ENCODE measurements at places on chromosomes 2 and 18.

DNA sequence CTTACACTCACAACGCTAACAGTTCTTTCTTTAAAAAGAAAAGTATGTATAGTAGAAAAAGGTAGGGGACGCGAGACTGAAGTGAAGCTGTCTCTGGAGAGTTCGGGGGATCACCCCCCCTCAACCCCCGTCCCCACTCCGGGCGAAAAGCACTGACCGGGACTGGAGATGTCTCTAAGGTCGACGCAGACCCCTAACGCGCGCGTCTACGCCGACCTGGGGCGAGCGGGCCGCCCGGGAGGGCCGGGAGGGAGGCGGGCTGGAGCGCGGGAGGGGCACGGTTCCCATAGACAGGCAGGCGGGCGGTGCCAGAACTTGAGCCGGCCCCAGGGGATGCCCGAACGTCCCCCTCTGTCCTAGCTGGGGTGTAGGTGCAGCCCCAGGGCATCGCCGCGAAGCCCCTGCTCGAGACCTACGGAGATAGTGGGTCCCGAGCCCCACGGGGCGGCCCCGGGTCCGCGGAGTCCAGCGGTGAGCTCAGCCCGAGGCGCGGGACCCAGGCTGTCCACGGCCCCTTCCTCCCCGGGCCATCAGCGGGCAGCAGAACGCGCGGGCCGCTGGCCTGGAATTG lies 82.2 kb downstream of the CHRNA1 start:
- DNase-seq: no peak

DNA sequence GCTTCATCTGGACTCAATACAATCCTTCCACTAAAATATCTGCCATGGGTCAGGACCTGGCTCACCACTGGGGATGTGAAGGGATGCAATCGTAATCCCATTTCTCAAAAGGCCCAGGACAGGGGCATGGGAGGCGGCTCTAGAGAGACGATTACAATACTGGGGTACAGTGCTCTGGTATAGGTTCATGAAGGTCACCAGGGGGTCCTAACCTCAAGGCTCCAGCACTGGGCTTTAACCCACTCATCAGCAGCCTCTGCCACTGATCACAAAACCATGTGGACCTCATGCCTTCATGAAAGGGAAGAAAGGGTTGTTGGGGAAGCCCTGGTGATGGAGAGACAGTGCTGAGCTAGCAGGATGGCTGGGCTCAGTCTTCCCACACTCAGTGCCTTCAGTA lies 48.8 kb downstream of the ADD2 start:
- DNase-seq: no peak

GRCh38 chr18:53152476-53152875 lies 812.5 kb downstream of the DCC start:
- no peak for DNase-seq

DNA sequence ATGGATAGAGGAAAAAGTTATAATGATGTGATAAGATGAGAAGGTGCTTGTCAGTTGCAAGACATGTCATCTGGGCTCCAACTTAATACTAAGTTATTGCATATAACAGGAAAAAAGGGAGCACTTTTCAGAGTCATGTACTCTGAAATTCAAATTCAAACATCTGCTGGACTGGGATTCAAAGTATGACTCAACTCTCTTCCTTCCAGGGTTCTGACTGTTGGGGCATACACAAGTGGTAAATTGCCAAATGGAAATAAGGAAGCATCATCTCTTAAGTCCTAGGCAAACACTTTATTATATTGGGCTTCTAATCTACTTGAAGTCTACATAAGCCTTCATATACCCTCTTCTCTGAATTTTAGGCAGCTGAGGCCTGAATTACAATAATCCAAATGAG lies 44.9 kb downstream of the ZBTB14 start:
- no peak for DNase-seq

DNA sequence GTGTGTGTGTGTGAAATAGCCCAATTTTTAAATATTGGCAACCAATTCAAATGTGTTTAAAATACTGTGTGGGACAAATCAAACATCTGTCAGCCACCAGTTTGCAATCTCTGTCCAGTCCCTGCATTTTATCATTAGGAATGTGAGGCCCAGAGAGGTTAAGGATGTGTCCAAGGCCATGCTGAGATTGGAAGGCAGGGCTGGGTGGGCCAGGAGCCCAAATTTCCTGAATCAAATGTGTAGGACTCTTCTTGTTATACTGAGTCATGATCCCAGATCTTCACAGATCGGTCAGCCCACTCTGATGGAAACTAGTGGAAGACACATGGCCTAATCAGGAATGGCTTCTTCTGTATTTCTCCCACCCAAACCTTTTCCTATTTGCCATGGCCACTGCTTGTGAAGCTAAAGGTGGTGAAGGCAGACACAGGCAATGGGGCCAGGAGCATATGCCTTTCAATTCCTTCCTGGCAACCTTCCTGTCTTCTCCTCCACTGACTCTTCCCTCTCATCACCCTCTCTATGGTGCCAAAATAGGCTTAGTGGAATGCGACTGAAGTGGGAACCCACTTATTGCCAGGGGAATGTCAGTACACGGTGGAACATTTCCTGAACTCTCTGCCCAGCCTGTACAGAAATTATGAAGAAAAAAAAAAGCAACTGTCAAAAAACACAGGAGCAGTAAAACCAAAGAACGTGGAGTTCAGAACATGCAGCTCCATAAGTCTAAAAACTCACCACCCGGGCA lies 35.5 kb downstream of the ZEB2 start:
- DNase-seq: no peak

DNA sequence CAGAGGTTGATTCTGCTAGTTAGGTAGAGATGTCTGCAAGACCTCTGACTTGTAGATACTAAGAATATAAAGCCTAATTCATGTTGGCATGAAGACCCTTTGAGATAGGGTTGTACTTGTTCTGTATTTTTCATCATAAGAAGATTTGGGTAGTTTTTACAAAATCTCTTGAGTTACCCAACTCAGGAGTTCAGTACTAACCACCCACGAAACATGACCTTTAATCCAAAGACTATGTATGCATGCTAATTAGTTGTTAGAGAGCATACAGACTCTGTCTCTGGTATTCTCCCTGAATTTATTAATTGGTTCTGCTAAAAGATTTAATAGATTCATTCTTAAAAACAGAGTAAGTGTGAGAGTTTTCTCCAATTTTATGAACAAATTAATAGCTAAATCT lies 16.9 kb downstream of the PECR start:
- no peak for DNase-seq

DNA sequence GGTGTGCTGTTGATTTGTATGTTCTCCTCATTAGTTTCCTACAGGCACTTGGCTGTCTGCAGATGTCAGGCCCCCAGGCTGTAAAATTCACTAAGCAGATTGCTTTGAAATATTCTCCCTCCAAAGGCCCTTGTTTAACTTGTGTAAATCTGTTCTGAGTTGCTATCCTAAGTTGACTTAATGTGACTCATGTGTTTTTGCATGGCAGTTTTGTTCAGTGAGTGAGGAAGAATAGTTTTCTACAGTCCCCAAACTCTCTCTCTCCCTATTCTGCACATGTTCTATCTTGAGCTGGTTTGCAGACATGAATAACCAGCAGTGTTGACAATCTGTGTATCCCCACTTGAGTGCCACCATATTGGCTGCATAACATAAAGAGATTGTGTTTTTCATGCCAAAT lies 1005.4 kb upstream of the DDX18 start:
- DNase-seq: no peak

DNA sequence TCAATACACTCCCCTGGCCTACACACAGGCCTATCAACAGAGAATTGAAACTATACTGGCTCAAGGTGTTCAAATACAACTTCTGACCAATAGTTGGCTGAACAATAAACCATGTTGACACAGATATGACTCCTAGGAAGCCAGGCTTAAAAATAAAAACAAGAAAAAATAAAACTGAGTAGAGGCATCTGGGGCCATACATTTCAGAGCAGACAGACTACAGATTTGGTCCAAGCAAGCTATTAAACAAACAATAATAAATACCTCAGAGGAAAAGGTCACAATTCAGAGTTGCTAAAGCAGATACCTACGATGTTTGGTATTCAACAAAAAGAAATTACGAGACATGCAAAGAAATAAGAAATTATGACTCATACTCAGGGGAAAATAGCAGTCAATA lies 132.8 kb upstream of the ACVR2A start:
- DNase-seq: no peak

GRCh38 chr18:69674292-69674877 lies 273.3 kb downstream of the CD226 start:
- no peak for DNase-seq

- no peak for DNase-seq
Observed at GRCh38 chr18:40974448-40974847, 980.6 kb upstream of the PIK3C3 start.

DNA sequence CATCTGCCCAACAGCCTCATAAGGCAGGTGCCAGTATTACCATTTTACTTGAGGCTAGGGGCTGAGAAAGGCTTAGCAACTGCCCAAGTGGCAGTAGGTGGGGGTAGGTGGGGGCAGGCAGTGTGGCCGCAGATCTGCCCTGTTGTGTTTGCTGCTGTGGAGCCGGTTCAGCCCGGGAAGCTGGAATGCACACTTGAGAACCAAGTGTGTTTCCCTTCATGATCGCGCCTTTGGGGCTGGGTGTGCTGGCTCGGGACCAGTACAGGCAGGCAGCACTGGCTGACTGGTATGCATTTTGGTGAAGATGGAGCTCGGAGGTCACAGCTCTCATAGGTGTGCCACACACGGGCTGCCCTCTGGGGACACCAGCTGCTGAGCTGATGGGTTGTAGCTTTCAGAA lies 85.1 kb downstream of the CABLES1 start:
- DNase-seq: no peak

DNA sequence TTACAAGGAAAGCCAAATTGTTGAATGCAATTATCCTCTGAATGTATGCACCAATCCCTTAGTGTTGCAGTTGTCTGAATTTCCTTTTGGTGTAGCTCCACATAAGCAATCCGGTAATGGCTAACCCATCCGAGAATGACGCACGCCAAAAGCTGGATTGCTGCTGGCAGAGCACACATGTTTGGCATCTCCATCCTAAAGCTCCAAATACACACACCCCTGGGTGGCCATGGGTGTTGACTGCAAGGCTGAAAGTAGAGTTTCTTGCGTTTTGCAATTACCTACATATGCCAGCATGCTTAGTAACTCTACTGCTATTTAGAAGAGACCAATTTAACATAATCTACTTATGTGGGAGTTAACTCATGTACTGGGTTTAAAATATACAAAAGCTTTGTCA lies 53.1 kb downstream of the KCTD1 start:
- no peak for DNase-seq

DNA sequence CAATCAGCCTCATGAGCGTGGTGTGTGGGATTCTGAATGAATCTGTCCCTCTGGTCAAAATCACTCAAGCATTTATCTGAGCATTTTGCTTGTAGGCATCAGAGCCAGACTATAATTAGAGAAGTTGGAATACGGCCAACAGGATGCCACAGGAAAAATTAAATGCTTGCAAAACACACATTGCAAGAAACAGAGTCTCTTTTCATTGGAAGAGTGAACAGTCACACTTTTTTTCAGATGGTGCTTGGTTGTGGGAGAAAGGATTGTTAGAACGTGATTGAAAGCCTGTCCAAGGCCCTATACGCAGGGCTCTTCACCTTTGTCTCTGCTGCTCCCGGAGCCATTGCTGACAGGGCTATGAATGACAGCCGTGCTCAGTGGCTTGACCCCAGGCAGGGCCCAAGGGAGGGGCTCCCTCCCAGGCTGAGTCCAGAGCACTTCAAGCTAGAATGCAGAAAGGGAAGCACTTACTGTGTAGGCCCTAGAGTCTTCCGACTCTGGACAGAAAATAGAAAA lies 59.8 kb downstream of the SNTG2 start:
- no peak for DNase-seq

GRCh38 chr2:169038338-169038757 lies 7.2 kb upstream of the ABCB11 start:
- DNase-seq: no peak

DNA sequence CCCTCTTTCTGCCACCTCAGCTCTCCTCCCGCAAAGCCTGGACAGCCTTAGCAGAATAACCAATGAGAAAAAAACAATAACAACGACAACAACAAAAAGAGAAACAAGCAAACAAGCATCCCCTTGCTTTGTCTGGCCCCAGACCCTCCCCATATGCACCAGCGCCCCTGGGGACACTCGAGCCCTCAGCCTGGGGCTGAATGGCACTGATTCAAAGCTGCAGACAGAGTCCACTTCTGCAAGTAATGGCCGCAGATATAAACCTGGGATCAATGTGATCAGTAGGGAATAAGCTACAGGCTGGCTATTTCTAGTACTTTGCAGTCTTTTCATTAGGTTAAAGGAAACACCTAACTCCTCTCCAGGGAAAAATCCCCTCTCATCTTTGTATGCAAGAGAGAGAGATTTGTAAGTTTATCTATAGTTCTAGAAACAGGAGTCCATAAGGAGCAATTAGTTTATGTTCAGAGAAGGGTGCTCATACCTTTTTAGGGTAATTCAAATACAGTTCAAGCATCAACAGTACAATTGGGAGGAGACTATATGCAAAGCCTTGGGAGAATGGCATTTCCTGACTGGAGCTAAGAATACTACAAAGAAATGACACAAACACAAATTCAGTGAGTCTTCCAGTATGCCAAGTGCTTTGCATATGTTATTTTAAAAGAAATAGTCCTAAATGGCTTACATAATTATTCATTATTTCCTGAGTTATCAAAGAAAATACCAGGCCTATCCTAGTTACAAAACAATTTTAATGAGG lies 122.3 kb upstream of the DDX18 start:
- no peak for DNase-seq

GRCh38 chr18:44731530-44732237 lies 51.0 kb downstream of the SETBP1 start:
- peak; percentile 18 for DNase-seq

DNA sequence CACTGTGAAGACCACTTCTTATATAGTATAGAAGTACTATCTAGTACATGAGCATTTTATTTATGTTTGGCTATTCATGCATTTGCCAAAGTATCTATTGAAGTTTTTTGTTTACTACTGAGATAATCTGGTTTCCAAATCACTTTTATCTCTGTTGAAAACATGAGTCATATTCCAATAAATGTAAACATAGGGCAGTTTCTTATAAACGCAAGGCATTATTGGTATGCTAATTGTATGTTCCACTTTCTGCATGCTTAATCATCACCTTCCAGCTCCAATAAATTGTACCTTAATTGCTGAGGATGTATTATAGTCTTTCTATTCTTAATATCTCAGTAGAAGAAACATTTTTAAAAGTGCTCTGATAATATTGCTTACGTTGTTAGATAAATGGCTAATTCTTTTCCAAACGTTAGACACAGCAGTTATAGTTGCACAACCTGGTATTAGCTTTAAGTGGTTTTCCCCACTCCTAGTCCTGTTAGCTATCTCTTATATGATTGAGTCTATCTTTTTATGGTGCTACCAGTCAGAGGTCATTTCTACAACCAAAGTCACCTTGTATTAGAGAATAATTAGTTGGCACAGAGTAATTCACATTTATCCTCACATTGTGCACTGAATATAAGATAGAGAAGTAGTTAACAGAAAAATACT lies 17.2 kb downstream of the ITGA4 start:
- DNase-seq: no peak

- DNase-seq: no peak
Observed at GRCh38 chr2:71746946-71747501, 293.7 kb downstream of the DYSF start.

Data from fibroblast of skin of left biceps (primary cell).